Cortex of kidney (tissue), 1 donor: ENCODE measurements at places on chromosomes 3 and 15.

DNA sequence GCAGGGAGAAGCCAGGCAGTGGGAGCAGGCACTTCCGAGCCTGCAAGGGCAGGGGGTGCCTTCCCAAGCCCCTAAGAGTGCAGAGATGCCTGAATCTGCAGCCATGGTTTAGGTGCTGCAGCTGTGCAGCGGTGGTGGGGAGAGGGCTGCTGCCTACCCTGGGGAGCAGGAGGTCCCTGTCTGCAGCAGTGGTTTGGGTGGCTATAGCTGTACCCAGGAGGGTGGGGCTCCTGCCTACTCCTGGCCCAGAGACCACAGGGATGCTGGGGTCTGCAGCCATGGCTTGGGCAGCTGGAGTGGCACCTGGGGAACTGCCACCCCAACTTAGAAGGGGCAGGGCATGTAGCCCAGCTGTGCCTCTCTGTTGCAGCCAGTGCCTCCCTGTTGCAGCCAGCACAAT, 488.1 kb upstream of the THBS1 start:
- no peak for DNase-seq

DNA sequence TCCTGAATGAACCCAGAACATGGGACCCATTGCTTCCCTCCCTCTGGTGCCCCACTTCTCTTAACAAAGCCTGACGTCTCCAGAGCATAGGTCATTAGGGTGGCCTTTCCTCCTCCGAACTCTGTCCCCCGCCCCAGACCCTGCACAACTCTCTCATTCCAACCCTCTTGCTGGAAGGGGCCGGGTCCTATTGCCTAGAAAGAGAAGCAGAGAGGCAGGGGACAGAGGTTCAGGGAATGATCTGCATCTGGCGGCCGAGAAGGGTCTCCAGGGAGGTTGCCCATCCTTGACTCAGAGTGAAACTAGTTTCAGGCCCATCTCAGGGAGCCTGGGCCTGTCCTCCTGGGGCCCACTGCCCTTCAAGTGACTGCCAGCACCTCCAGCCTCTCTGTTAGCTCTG, 79.0 kb downstream of the LINGO1 start:
- DNase-seq = no peak

- no peak for DNase-seq
These were observed 47.9 kb upstream of the TRAK1 start for GRCh38 chr3:42043099-42043813.

DNA sequence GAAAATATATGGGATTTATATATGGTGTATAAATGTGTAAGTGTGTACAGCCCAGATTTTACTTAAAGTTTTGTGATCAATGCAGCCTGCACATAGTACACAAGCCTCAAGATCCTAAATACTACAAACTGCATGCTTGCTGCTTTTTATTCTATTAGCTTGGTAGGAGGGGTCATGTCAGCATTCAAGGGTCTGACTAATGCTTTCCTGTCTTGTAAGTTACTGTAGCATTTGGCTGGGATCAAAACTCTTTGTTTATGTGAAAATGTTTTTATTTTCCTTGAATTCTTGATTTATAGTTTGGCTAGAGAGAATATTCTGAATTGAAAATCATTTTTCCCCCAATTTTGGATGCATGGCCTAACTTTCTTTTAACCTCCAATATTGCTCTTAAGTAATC, 370.9 kb downstream of the NSUN3 start:
- no peak for DNase-seq

DNA sequence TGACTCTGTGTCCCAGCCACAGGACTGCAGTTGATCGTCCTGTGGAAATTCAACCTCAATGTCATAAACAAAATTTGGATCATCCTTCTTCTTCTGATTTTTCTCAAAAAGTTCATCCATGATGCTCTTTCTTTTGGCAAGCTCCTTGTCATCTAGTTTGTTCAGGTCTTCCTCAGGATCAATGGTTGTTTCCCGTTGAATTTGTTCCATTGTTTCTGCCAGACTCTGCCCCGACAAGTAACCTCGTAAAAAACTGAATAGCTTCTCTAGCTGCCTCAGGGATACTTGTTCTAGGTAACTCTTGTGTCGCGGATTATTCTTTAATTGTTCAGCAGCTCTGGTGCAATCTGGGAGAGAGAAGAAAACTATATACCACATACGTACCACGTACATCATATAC, 4.5 kb downstream of the CEP19 start:
- DNase-seq = no peak
